ENCODE measurements at places on chromosomes 1 and 21.

DNA sequence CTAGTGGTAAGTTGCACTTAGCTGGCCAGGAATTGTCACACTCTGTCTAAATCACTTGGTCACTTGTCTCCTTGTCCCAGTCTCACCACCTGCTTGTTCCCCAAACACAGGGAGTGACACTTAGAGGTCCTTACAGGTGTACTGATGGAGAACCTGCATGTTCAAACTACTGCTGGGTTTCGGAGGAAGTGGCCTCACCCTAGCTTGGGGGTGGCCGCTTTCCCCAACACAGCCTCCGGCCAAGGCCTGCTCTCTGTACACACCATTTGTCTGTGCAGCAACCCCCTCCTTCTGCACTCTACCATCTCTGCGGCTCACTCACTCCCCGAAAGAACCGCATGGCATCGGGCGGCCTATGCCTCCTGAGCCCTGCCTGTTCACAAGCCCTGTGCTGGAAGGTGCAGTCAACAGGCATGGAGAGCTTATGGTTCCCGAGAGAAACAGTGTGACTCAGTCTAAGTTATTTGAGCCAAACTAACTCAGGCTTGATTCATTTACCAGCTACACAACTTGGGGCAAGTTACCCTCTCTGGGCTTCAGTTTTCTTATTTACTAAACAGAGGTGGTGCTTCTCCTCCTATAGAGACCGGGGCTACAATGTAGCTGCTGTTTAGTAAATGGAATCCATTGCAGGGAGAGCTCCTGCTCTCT, 10.5 kb upstream of the SPRR4 start:
- no peak for DNase-seq

DNA sequence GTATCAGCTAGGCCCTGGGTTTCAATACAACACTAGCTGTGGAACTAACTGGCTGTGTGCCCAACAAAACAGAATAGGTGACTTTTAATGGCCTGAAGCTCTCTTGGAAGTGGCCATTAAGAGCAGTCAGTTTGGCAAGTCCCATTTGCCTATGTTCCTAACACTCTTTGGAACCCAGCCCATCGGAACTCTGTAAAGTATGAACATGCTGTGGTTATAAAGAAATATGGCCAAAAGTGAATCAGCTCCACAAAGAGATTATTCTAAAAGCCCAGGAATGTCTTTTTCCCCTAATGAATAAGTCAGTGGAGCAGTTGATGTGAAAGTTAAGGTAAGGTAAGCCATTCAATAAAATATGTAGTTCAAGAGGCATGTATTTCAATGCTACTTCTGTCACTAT, 223.7 kb upstream of the ADAMTS5 start:
- no peak for DNase-seq

DNA sequence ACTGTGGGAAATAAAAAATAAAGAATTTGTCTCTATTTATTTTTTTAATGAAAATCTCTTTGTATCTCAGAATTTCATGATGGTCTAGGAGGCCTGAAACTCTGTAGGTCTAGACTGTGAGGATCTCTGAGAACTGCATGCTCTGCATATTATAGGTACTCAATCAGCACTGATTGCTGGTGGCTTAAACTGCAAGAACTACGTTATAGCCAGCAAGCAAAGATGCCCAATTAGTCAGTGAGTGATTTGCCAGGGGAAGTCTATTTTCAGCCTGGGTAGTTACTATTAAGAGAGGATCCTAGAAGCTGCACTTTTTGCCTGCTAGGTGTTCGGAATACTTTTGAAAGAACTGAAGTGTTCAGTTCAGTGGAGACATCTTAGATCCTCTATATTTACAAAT, 87.4 kb downstream of the GPR52 start:
- no peak for DNase-seq

- DNase-seq, result no peak
Measured at GRCh38 chr1:8426996-8427395, 109.1 kb downstream of the SLC45A1 start.

GRCh38 chr1:3858231-3858981, 1.1 kb downstream of the DFFB start:
- DNase-seq, result no peak

DNA sequence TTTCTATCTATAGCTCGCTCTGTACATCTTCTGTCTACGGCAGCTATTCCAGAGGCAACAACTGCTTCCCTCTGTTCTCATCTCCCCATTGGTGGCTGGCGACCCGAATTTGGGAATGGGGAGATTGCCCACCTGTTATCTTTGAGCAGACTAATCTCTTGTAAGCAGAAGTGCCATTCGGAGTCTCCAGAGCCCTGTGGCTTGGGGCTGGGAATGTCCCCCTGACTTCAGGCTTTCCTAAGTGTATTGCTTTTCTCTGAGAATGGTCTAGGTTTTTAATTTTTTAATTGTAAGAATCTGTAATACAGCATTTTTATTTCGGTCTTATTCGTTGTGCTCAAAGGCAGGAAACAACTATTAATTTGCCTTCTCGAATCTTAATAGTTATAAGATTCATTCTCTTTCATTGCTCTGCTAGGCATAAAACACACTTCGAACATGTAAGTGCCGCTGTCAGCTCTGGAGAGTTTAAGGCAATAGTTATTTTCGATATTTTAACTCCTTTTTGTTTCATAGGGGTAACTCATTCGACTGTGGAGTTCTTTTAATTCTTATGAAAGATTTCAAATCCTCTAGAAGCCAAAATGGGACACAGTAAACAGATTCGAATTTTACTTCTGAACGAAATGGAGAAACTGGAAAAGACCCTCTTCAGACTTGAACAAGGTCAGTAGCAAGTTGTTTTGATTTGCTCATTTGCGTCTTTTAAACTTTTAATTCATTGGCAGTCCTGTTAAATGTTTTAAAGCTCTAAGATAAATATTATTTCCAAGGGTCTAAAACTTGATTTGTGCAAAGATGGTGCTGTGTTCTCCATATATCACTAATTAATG, 514 bp downstream of the AGL start:
- DNase-seq, result no peak

GRCh38 chr1:85502171-85502570, 37.2 kb upstream of the DDAH1 start:
- no peak for DNase-seq

DNA sequence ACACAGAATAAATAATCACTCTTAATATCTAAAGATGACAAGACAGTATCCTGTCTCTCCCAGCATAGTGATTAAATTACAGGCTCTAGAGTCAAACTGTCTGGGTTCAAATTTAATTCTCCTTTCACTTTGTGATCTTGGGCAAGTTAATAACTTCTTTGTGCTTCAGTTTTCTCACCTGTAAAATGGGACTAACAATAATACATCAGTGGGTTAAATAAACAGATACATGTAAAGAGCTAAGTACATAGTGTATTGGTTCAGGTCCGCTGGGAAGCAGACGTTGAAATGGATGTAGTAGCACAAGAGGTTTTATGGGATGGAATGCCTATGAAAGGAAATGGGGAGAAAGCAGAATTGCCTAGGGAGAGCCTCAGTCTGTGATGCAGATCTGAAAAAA, 10.7 kb downstream of the ZFYVE9 start:
- no peak for DNase-seq

DNA sequence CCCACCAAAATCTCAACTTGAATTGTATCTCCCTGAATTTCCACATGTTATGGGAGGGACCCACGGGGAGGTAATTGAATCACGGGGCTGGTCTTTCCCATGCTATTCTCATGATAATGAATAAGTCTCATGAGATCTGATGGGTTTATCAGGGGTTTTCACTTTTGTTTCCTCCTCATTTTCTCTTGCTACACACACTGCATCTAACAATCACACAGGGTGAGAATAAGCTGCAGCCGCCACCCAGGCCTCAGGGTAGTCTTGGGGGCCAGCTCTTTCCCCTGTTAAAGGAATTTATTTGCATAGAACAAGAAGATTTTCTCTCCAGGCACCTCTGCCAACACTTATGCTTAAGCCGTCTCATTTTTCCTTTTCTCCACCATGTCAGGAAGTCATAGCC, 26.0 kb upstream of the GBP6 start:
- DNase-seq, result no peak

GRCh38 chr1:203663294-203663693, 36.7 kb downstream of the ATP2B4 start:
- DNase-seq, result no peak

GRCh38 chr1:234731569-234732085, 121.6 kb upstream of the IRF2BP2 start:
- no peak for DNase-seq

DNA sequence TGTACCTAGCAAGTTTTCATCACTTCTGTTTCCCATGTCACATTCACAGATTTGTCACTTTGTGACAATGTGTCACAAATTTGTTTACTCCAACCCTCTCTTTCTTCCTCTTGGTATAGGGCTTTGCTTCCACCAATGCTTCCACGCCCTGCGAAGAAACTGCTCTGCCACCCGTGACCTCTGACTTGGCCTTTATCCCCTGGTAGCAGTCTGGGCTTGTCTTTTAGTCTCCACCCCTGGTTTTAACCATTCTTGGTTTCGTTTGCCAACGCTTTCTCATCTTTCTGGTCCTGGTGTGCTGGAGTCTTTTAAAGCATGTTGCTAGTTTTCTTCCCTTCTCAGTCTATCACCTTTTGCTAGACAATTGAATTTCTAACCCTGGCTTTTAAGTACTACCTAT, 8.1 kb downstream of the TACSTD2 start:
- no peak for DNase-seq

DNA sequence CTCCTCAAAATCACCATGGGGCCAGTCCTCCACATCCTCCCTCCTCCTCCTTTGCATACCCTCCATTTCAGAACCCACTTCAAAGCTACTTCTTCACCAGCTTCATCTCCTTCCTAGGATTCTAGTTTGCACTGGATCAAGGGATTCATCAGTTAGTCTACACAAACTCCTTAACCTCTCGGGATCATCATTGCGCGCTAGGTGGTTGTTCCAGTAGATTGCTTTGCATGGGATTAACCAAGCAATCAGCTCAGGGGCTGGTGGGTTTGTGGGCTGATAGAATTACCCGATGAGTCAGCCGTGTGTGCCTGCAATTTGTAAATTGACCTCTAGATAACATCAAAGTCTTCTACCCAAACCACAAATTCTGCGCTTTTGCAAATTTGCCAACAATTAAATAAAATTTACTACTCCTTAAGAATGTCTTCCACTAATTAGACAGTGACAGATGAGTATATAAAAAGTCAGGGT, 7.7 kb downstream of the KANK4 start:
- no peak for DNase-seq

DNA sequence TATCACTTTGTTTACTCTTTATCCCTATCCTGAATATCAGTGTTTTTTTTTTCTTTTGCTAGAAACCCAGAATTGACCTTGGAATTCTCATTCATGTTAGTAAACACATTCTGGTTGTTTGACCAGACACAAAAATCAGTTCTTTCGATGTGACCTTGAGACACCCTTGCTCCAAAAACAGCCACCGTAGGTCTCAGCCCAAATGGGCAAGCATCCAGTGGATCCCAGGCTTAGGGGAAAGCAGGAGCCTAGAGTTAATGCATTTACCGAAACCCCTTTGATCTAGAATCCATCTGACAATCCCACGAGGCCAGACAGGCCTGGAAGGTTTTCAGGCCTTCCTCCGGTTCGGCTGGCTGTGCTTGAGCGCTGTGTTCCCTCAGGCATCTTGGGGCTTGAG, 47.6 kb downstream of the IRF2BP2 start:
- no peak for DNase-seq

DNA sequence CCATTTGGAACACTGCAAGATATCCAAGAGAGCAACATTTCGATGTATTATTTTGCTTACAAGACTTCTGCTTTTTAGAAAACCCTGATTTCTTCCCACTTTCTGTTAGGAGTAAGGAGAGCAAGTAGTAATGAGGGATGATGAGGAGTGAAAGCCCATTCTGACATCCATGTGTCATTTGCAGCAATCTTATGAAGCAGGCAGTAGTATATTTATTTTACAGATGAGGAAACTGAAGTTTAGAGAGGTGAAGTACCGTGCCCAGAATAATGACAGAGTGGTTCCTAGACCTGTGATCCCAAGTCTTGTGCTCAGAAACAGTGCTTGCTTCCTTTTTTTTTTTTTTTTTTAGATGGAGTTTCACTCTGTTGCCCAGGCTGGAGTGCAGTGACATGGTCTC, 7.1 kb upstream of the ZSCAN20 start:
- DNase-seq, result no peak

GRCh38 chr1:161402446-161402845, 34.8 kb upstream of the CFAP126 start:
- no peak for DNase-seq

DNA sequence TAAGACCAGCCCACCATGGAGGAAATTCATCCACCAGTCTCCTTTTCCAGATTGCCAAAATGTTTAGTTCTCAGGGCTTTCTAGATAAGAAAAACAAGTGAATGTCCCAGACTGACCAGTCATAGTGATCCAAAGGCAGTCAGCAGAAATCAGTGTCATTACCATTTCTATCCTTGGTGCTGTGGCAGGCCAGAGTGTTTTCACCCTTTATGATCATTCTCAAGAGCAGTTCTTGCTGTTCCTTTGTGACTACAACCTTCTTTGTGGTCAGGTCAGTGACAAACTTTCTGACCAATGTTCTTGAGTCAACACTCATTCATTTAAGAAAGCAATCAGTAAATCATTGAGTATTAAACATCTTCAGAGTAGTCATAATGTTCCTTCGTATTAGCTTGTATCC, 7.3 kb upstream of the DHCR24 start:
- DNase-seq, result no peak

DNA sequence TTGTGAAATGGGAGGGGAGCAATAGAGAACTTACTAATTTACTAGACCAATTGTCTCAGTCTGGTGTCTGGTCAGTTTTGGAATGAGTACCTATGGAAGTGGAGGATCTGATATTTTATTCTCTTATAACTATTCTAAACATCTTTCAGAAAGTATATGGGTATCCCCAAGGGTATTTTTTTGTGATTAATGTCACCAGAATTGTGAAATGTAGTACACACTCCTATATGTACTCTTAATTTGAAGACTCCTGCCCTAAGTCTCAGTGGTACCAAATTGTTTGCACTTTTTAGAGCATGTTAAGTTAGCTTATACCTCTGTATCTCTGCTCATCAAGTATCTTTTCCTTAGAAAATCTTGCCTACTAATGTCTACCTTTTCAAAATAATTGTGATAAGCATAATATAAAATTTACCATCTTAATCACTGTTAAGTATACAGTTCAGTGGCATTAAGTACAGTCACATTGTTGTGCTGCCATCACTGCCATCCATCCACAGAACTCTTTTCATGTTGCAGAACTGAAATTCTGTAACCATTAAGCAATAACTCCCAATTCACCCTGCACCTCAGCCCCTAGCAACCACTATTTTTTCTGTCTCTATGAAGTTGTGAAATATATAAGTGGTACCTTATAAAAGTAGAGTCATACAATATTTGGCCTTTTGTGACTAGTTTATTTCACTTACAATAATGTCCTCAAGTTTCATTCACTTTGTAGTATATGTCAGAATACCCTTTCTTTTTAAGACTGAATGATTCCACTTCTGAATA, 40.5 kb downstream of the SLC30A7 start:
- DNase-seq, result no peak

DNA sequence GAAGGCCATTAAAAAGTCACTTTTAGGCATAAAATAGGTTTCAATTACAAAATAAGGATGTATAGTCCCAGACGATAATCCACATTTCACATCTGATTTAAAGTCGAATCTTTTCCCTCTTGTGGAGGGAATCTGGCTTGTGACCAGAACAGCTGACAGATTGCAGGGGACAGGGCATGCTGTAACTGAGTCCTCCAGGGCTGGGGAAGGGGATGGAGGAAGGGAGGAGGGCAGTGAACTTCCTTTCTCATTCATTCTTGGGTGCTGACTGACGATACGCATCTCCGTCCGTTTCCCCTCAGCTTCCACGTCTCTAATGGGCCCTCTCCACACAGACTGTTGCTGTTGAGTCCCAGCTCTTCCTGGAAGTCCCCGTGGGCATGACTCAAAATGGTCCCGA, 108.1 kb upstream of the CSF3R start:
- DNase-seq, result no peak

Data from activated naive CD4-positive, alpha-beta T cell (primary cell).